ENCODE measurements at places on chromosomes 3 and 15.

DNA sequence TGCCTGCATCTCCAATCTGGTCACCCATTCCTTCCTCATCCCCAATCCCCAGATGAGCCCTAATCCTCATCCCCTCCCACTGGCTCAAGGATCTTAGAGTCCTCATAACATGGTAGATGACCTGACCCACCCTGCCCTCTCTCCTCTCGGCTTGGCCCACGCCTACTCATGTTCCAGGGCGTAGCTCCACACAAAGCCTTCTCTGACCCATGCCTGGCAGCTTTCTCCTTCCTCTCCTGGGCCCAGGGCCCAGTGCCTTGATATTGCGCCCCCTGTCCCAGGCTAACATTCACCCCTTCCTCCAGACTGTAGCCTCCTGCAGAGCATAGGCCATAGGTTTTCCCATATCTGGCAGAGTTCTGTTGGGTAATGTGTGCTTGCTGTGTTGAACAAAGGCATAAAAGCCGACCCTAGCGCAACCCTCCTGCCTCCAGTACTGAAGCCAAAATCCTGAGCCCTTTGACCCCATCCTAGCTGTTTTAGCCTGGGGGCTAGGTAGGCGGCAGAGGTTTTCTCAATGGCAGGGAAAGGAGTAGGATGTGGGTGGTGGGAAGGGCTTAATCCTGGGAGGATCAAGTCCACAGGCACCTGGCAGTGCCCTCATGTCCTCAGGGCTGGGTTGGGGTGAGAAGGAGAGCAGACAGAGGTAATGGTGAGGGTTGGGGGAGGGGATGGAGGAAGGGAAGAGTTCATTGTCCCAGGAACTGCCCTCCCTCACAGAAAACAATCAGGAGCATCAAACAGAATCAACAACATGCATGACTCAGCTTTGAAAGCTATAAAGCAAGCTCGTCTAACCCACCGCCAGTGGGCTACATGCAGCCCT is 35.5 kb downstream of the MESD start:
- no peak for DNase-seq

GRCh38 chr3:186217820-186218164 is 108.9 kb upstream of the ETV5 start:
- DNase-seq, result no peak

DNA sequence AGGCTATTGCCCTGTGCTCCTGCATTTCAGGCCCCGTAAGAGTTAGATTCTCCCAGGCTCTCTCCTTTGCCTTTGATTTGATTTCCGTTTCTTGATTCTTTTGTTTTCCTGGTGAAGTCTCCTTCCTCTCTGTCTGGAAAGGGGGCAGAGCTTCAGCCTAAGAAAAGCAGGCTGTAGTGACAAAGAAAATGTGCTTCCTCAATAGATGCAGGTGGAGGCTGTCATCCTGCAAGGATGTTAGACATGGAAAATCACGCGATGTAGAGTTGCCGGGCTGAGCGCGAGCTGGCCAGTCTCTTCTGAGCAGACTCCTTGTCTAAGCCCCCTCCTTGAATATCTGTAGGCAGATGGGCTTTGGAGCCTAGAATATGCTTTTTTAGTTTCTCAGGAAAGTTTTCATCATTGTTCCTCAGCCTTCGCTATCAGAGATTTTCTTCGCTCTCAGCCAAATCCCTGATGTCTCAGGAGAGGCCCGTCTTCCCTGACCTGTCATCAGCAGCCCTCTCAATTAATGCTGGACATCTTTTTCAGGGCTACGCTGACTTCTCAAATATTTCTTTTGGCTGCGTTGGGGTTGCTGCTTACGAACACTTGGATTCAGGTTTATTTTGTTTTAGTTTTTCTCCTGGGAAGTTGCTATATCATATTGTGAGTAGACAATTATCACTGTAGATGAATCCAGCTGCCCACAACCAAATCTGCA is 163.6 kb downstream of the ITPR1 start:
- no peak for DNase-seq

- no peak for DNase-seq
Measured at GRCh38 chr3:176206809-176207208, 990.5 kb downstream of the TBL1XR1 start.

DNA sequence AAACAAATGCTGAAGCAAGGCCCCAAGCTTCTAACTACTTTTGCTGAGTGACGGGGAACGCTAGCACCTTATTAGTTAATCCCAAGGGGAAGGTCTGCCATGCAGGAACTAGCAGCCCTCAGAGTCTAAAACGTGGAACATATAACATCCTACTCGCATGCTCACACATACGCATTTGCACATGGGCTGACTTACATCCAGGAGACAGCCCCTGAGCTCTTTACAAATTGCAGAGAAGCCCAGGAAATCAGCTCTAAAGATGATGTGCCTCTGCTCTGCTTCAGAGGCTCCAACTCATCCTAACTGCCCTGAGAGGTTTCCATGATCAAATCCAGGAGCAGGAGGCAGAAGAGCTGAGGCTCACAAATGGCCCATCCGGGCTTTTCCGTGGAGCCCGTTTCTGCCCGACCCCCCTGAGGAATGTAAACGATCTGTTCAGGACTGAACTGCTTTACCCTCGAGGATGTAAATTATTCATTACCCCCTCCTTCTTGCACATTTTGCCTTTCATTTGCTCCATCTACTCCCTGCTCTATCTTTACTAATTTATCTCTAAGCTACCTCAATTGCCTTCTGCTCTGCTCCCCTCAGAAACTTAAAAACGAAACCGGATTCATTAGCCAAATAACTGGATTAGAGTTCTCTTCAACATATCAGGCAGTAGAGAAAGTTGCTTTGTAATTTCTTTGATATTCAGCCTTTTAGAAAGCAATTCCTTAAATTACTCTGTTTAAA is 141.9 kb upstream of the CCDC54 start:
- DNase-seq, result no peak
